ENCODE measurements at places on chromosomes 13 and 19.

DNA sequence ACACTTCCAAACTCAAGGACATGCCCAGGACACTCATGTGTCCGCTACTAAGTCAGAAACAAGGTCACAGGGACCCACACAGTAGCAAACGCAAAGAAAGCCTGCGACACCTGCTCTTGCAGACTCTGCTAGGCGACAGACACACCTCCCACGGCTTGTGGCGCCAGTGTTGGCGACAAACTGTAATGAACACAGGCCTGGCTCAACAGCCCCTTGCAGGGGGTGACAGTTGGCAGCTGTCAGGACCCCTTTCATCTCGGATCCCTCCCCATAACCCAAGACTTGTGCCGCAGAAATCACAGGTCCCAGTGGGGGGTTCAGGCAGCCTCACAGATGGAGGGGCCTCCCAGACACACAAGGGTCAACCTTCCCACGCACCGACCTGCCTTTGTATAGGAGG lies 364 bp downstream of the CKM start:
- no peak for DNase-seq

GRCh38 chr13:79626924-79627323 lies 146.0 kb downstream of the NDFIP2 start:
- DNase-seq: no peak

DNA sequence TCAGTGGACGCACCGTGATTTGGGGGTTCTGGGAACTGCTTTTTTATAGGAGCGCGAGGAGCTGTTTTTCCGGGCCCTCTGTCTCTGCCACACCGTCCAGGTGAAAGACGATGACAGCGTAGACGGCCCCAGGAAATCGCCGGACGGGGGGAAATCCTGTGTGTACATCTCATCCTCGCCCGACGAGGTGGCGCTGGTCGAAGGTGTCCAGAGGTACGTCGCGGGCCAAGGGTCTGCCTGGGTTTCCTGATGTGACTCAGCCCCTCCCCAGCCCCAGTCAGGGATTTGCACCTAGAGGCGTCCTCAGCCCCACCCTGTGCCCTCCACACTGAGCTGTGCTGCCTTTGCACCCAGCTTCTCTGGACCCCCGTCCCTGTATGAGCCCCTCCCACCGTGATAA lies 136.2 kb upstream of the MCF2L start:
- no peak for DNase-seq

- DNase-seq: no peak
Measured at GRCh38 chr19:13056052-13056660, 46.5 kb downstream of the LYL1 start.

DNA sequence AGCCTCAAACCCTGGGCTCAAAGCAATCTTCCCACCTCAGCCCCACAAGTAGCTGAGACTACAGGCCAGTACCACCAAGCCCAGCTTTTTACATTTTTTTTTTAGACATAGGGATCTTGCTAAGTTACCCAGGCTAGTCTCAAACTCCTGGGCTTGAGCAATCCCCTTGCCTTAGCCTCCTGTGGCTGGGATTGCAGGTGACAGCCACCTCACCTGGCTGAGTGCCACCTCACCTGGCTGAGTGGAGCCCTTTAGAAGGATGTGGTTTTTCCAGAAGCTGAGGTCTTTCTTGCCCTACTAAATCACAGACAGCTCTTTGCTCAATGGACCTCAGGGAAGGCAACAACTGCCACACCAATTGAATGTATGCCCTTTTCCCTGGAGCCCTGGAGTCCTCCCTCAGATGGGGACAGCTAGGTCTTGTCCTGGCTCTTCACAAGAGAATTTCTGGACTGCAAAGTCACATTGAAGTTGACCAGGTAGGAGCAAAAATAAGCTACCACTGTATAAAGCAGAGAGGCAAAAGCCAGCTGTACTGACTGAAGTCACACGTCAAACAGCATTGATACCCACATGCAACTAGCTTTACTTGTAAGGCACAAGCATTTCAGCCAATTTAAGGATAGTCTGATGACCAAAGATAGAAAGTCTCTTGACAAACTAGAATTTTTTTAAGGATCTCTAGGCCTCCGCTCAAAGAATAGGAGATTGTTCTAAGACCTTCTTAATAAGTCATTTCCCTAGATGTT lies 14.0 kb downstream of the PDX1 start:
- no peak for DNase-seq

- no peak for DNase-seq
Measured at GRCh38 chr13:23705583-23705982, 135.4 kb downstream of the TNFRSF19 start.

- DNase-seq: no peak
Measured at GRCh38 chr13:111480976-111481375, 160.5 kb downstream of the TEX29 start.

DNA sequence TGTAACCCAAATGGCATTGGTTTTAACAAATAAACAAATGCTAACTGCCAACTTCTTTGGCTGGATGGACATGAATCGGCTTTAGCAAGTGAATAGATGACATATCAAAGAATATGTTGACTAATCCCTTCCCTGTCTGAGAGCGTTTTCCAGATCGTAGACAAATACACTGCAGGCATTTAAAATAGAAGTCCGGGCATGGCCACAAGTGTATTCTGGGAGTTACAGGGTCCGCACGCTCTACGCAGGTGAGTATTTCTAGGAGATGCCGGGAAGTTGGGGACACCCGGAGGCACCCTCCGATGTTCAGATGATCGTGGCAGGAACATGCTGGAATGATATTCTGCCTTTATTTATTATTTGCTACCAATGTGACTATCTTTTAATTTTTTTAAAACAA lies 53.2 kb upstream of the ZNF536 start:
- DNase-seq: no peak

DNA sequence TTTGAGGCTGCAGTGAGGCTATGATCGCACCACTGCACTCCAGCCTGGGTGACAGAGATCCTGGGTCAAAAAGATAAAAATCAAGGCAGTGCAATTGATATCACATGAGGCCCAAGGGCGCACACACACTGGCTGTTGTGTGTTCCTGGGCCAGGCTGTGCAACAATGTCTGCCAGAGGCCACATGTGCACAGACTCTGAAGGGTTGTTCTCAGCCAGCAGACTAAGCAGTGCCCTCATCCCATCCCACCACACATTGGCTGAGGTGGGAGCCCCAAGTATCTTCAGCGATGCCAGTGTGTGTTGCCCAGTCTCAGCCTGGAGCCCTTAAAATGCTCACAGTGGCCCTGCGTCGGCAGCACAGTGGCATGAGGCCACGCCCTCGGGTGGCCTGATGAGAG lies 12.6 kb downstream of the PEX11G start:
- DNase-seq: no peak

GRCh38 chr13:36788276-36788675 lies 30.7 kb upstream of the RFXAP start:
- no peak for DNase-seq

DNA sequence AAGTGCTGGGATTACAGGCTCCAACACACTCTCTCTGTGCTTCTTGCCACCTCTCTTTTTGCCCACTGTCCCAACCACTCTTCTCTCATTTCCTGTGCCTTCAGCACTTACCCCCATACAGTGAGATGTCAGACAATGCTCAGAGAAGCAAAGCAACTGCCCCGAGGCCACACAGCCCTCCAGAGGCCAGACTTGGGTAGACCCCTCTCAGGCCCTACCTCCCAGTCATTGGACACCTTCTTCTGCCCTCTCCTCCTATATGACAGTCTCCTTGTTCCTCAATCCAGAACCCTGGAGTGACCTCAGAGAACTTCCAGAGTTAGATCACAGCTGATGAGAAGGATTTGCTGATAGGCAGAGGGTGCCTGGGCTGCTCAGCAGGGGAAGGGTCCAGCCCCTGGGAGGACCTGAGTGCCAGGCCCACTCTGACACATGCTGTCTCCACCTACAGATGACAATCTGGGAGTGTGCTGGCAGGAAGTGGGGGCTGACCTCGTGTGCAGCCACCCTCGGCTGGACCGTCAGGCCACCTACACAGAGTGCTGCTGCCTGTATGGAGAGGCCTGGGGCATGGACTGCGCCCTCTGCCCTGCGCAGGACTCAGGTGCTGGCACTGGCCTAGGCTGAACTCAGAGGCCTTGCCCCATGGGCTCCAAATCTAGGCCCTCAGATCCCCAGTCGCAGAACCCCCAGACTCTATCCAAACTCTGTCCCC lies 24.4 kb downstream of the LTBP4 start:
- no peak for DNase-seq

DNA sequence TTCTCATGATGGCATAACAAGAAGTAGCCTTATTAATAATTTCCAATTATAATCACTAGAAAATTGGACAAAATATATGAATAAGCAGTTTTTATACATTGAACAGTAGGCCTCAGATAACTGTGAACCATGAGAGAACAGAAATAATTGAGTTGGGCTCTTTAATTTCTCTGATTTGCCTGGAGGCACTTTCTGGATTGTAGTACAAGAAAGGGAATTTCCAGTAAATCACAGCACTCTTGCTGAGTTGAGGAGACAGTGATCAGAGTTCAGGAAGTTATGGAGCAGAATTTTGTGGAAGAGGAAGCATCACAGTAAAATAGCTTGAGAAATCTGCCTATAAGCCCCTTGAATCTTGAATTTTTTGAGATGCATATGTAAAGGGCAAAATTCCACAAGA lies 216.2 kb downstream of the MAB21L1 start:
- DNase-seq: no peak

- DNase-seq: no peak
Measured at GRCh38 chr19:46718157-46718933, 1.4 kb upstream of the PRKD2 start.

- no peak for DNase-seq
Measured at GRCh38 chr19:17441241-17442021, 7.0 kb downstream of the TMEM221 start.

DNA sequence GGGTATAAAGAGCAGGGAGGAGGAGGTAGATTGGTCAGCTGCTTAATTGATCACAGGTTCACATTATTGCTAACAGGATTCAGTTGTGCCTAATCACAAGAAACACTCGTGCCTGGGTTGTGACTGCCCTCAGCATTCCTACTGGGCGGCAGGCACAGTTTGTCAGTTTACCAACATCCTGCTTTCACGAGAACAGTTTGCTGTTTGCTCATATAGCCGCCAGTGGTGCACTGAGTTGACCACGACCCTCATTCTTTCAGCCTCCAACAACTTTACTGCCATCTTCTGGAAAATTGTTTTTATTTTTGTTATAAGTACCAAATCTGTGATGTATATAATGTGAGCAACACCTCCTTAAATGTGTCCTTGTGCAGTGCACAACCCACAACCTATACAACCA lies 16.2 kb upstream of the IFT88 start:
- no peak for DNase-seq

DNA sequence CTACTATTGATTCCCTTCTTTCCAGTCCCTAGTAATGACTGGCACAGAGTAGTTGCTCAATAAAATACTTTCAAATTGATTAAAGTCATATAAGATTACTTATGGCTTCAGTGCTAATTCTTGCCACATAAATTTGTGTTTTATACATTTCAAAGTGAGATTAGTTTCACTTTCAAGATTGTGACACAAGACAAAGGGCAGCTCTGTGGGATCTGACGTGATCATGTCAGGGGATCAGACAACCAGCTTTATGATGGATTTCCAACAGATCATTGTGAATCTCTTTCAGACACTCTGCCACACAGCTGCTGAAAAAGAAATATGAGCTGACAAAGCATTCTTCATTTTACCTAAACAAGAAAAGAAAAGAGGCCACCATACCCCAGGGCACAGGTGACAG lies 73.4 kb upstream of the POMP start:
- DNase-seq: no peak

- DNase-seq: no peak
Measured at GRCh38 chr19:57537953-57538547, 10.9 kb downstream of the ZNF549 start.

GRCh38 chr19:48455171-48455907 lies at the start of gene KCNJ14:
KCNJ14 (plus strand) TSS chr19:48455574; CDS start chr19:48461725, 6,151 bp downstream.
- DNase-seq: no peak

DNA sequence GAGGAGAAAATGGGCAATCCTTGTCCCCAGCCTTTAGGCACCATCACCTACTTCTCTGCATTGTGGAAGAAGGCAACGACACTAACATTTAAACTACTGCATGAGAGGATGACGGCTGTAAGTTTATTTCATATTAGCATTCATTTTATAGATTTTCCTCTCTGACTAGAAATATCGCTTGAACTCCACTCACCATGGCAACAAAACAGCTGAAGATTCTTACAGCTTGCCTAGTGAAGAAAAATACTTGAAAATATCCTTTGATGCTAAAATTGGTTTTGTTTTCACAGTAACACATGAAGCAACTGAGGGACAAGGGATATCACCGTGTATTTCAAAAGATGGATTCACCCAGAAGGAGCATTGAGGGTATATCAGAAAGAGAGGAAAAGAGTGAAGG lies 284.3 kb downstream of the LIG4 start:
- no peak for DNase-seq

DNA sequence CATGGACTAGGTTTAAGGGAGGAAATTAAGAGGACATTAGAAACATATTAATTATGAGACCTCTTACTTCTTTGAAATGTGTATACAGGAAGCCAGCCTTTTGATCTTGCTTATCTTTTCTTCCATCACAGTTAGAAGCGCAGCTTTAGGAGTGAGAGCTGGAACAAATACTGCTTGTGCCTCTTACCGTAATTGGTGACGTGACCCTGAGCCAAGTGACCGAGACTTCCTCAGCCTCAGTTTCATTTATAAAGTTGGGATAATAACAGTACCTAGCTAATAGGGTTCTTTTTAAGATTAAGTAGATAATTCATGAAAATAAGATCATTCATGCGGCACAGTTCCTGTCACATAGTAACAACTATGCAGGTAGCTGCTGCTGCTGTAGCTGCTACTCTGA lies 18.5 kb downstream of the FREM2 start:
- no peak for DNase-seq

- no peak for DNase-seq
Measured at GRCh38 chr19:13908674-13909073, 2.7 kb downstream of the CC2D1A start.

- no peak for DNase-seq
Measured at GRCh38 chr19:30441011-30441410, 68.8 kb downstream of the ZNF536 start.

DNA sequence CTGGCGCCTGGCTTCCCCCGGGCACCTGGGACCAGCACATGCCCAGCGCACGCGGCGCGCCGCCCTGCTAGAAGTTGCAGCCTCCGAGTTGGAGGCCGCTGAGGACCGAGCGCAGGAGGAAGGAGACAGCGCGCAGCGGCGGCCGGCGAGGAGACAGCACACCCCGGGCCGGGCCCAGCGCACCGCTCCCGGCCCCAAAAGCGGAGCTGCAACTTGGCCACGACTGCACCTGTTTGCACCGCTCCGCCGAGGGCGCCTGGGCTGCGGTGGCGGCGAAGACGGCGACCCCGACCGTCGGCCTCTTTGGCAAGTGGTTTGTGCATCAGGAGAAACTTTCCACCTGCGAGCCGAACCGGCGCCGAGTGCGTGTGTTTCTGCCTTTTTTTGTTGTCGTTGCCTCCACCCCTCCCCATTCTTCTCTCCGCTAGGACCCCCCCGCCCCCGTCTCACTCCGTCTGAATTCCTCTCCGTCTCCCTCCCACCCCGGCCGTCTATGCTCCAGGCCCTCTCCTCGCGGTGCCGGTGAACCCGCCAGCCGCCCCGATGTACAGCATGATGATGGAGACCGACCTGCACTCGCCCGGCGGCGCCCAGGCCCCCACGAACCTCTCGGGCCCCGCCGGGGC lies at the start of gene SOX1:
Gene SOX1 (plus strand): TSS at position 34 of the 626 bp plus-strand sequence. CDS start 510 bp downstream, at position 544.
- no peak for DNase-seq

Data from activated CD8-positive, alpha-beta memory T cell treated with anti-CD3 and anti-CD28 coated beads for 1 hour (primary cell).